ENCODE measurements at places on chromosomes 4 and X.

DNA sequence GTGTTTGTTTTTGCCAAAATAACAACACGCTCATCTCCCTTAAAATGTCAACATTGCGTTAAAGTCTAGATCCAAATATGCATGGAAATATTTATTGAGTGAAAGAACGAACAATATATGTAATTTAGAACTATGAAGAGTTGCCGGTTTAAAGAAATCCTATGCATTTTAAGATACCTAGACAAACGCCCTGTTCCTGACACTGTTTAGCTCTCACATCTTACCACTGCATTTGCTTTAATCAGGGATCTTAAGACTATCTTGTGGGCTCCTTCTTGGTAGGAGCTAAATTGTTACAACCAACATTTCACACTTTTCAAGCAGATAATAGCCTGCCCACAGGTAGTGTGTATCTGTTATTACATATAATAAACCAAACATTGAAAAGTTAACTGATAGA, 96.6 kb upstream of the RPS6KA3 start:
- DNase-seq, result no peak

GRCh38 chr4:53575552-53575951, 15.7 kb downstream of the LNX1 start:
- DNase-seq, result no peak

DNA sequence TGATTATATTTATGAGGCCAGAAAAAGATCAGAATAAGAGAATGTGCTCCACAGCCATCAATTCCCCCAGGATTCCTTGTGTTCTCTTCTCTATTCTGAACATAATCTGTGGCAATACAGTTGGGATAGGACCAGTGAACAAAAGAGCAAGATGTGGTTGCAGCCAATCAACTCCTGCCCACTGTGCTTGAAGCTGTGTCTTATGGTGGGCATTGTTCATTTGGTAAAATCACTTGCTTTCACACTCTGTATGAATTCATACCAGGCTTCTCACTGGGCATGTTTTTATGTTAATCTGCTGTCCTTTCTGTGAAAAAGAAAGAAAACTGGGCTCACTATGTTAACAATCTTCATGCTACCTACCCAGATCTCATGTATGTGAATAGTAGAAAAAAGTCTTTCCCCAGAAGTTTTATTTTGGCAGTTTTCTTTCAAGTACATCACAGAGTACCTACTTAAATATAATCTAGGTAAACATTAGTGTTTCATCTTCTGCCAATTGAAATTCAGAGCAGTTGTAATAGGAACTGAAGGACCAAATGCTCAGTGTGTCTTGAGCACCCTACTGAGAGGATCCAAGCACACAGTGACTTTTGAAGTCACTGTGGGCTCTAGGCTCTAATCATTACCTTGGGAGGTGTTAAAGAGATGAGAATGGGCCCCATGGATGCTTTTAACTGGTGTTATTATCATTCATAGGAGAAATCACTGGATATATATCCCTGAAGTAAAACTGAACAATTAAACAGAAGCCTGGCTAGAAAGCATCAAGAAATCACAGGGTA, 429.2 kb upstream of the TRAM1L1 start:
- no peak for DNase-seq

GRCh38 chr4:161252520-161253141, 911.2 kb downstream of the FSTL5 start:
- DNase-seq, result no peak

- no peak for DNase-seq
Observed at GRCh38 chr4:13681570-13681969, 54.0 kb upstream of the BOD1L1 start.

- DNase-seq, result no peak
Observed at GRCh38 chr4:41095973-41096372, 118.4 kb downstream of the APBB2 start.

DNA sequence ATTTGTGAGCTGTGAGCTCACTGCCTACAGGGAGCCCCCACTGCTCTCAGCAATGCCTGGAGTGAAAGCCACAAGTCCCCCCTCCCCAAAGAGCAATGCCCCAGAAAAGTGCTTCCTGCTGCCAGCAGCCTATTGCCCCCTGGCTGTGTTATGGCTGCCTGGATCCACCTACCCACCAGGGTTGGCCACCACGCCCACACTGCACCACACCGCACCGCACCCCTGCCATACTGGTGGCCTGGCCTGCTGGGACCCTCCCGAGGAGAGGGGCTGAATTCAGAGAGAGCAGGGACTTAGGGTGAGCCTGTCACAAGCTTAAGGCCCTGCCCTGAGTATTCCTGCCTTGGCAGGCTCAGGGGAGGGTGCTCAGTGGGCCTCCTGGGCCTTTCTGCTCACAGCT, 4.3 kb downstream of the CFAP99 start:
- no peak for DNase-seq

DNA sequence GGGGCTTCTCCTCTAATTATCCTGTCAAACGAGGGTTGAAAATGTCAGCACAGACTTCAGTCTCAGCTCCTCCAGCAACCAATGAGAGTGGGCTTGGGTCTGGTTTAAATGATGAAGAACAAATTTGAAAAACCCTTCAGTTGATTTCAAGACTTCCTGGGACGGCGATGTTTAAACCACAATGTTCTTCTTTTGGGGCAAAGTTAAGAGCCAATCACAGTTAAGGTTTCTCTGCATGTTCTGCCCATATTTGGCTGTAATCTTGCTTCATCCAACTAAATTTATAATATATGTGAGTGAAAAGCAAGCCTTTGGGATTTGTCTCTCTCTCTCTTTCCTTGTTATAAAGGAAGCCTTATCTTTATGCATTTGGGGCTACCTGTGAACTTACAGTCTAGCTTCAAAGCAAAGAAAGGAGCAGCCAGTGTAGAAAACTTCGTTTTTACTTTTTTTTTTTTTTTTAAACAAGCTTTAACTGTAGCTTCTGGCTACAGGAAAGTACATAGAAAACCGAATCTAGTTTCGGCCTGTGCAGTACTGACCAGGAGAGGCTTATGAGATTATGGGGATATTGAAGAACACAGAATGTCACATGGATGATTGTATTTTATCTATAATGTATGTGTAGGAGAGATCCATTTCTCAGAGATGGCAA, 46.8 kb upstream of the FAM9C start:
- DNase-seq, result no peak
